Left renal pelvis (tissue), 4 donors: ENCODE measurements at places on chromosomes 5 and 9.

DNA sequence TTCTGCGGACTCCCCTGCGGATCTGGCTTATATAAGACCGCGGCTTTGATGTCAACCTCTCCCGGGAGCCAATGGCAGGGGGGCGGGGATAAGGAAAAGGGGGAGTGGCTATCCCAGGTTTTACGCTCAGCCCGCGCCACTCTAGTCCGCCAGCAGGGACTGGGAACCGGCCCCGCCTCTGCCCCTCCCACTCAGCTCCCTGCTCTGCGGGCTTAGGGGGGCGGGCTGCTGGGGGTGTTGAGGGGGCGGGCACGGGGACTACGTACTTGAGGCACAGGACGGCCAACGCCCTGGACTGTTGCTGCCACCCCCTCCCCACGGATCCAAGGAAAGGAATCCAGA is at the start of gene HAND1:
HAND1 (minus strand) TSS at position 4 of the 342 bp plus-strand sequence. CDS start 219 bp downstream, outside the sequence.
- DNase-seq, result no peak

DNA sequence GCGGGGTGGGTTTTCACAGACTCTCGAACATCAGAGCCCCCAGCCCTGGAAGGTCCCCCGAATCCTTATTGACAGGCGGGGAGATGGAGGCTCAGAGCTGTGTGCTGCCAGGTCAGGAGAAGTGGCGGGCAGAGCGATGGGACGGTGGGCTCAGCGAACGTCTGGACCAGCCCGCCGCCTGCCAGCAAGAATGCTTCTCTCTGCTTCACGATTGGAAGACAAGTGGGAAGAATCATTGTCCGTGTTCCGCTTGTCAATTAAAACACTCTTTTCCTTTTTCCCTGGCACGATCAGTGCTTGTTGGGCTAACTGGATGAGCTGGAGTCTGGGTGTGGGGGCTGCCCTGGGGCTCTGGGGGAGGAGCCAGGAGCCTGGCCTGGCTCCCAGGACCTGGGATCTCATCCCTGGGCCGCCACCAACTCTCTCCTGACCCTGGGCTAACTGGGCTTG is 1.6 kb downstream of the COL5A1 start:
- DNase-seq, result no peak

GRCh38 chr5:131270809-131271208 is 7.0 kb downstream of the CDC42SE2 start:
- no peak for DNase-seq

DNA sequence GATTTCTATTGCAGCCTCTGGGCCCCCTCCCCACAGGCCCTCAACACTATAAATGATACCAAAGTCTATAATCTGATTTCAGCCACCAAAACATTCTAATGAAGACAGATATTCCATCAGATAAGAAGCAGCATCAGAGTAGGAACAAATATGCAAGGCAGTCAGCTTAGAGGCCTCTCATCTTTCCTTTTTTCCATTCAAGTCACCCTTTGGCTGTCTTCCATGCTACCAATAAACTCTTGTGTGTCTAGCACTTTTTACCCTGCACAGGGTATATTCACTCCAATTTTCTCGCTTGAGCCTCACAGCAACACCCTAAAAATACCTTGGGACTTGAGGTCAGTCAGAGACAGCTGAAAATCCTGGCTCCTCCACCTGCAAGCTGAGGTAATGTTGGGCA is 193.7 kb downstream of the BRINP1 start:
- no peak for DNase-seq

DNA sequence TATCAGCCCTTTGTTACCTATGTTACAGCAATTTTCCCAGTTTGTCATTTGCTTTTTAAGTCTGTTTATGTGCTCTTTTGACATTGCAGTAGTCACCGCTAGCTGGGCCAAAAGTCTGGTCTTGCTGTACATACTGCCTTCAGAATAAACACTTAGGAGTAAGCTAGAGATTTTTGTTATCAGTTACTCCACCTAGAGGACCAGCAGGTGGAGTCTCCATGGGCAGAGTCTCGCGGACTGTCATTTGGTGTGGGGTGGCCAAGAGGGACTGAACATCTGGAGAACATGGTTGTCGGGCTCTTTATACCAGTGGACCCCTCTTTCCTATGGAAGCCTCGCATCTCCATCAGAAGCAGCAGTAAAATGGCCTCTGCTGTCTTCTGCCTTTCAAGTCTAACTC is 10.8 kb upstream of the MGAT1 start:
- no peak for DNase-seq

- no peak for DNase-seq
Measured at GRCh38 chr9:107546859-107547258, 57.3 kb upstream of the KLF4 start.

DNA sequence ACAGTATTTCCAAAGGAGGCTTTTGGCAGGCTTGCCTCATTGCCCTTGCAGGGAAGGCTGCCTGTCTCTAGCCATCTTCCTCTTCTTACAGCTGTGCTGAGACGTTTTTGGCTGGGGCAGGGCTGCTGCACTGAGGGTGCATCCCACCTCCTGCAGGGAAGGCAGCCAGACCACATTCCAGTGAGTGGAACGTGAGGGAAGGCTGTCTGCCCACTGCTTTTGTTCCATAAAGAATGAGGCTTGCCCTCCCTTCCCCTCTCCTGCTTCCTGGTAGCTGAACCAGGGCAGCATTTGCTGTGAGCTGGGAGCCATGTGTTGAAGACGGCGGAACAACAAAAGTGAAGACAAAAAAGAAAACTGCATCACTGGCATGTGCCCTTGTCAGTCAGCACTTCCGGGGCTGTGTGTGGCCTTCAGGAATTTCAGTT is 16.8 kb downstream of the MGAT1 start:
- no peak for DNase-seq

DNA sequence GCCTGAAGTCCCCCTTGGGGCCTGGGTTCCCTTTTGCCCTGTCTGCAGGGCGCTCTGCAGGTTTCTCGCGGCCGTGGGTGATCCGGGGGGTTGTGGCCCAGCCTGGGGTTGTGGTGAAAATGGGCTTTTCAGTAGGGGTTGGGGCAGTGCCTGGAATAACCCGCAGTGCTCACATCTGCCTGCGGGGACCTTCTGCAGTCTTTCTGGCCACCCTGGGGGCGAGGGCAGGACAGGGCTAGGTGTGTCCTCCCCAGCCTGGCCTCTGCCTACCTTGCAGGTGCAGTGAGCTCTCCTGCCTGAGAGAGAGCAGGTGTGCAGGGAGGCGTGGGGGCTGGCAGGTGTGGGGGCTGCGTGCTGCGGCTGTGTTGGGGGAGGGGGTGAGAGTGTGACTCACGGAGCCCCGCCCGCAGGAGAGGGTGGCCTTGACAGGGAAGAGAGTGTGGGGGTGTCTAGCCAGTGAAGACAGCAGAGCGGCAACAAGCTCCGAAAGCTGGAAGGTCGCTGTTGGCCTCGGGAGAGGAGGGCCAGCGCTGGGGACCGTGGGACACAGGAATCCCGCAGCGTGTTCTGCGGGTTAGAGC is 131.4 kb downstream of the MRPL36 start:
- no peak for DNase-seq

DNA sequence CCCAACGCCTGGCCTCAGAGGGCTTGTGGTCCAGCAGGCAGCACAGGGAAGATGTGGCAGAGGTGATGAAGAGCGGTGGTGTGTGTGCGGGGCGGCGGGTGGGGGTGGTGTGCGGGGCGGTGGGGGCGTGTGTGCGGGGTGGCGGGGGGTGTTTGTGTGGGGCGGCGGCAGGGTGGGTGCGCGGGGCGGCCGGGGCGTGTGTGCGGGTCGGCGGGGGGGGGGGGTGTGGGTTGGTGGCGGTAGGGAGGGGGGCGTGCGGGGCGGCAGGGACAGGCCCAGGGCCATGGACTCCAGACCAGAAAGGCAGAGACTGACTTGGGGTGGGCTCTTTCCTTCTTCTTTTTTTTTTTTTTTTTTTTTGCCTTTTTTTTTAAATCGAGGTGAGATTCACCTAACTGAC is 4.5 kb upstream of the NACC2 start:
- DNase-seq, result no peak

- no peak for DNase-seq
Measured at GRCh38 chr5:87233143-87233542, 34.5 kb upstream of the RASA1 start.

- no peak for DNase-seq
Measured at GRCh38 chr5:79728396-79728795, 38.8 kb downstream of the CMYA5 start.

DNA sequence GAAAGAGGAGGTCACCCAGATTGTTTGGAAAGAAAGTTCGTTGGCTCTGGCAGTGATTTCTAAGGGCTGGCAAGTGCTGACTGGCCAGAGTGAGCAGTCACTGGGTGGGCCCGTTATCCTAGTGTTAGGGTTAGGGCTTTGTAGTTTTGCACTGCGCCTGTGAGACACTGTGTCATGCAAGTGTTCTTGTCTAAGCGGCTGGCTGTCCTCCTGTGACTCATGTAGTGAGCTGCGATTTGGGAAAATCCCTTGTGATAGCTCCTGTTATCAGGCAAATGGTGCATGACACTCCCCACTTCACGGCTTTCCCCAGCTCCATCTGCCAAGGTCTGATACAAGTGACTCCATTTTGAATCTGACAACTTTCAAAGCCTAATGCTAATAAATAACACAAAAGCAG is 526.0 kb upstream of the ADAMTS16 start:
- no peak for DNase-seq

GRCh38 chr9:77907585-77907984 is 124.0 kb downstream of the GNAQ start:
- no peak for DNase-seq

- DNase-seq, result no peak
Measured at GRCh38 chr5:54520940-54521339, 3.4 kb downstream of the SNX18 start.

DNA sequence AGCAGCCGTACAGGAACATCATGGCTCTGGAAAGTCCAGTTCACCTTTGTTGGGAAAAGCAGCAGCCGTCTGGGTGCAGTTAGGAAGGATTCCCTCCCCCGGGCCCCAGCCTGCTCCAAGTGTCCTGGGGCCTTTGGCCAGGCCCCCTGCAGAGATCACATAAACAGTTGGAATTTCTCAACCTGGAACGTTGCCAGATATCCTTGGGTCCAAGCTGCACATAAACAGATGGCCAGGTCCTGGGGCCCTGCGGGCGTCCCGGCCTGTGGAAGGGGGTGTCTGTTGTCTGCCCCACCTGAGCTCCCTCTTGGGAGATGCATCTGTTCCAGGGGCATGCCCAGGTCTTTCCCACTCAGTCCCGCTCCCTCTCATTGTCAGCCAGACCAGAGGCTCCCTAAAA is 92.7 kb downstream of the COL5A1 start:
- DNase-seq, result peak; percentile 16

DNA sequence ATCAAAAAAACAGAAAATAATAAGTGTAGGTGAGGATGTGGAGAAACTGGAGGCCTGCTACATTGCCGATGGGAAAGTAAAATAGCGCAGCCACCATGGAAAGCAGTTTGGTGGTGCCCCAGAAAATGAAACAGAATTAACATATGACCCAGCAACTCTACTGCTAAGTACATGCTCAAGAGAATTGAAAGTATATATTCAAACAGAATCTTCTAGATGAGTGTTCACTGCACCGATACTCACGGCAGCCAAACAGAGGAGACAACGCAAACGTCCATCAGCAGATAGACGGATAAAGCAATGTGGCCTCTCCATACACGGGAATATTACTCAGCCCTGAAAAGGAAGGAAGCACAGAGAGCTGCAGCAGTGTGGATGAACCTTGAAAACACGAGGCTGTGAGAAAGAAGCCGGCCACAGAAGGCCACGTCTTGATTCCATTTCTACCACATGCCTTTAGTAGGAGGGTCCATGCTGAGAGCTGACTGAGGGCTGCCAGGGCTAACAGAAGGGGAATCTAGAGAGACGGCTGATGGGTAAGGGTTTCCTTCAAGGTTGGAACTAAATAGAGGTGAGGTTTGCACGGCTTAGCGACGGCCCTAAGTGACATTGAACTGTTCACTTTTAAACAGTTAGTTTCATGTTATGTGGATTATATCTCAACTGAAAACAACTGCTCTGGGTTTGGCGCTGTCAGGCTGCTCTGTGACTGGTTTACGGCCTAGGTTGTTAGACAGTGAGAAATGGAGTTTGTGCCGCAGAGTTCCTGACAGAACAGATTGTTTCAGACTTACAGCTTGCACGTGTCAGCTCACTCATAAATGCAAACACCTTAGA is 29.8 kb downstream of the AHRR start:
- DNase-seq, result no peak

GRCh38 chr5:98570010-98570409 is 203.5 kb upstream of the RGMB start:
- no peak for DNase-seq

DNA sequence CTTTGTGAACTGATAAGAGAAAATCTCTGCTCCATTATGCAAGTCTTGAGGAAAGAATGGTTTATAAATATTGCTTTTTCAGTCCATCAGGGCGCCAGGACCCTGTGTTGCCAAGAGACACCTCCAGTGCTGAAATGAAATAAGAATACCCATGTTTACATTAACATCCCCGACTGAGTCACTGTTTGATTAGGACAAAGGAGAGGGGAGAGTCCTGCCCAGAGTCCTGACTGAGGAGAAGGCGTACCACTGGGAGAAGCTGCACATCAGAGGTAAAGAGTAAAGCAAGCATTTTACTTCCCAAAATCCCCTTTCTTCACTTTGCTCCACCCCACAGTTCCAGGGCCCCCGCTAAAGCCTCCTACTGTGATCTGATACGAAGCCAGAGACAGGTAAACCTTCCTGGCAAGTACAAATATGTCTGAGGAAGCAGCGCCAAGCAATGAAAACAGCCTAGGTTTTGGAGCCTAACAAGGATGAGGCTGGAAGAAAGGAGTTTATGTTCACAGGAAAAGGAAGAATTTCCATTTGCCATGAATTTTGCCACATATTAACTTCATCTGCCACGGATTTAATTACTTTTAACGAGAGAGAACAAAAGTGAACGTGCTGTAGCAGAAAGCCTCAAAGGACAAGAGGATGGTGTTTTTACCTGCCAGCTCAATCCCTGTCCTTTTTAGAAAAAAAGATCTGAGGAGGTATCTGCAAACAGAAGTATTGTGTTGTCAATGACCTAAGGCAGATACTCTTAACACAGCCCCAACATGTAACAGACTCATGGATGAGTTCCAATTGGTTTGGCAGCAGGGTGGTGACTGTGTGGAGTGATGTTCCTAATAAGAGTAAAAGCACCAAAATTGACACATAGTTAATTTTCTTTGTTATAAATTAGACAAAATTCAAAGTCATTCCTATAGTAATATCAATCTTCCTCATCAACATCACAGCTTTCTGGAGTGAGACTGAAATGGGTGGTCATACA is 209.4 kb upstream of the TLE4 start:
- no peak for DNase-seq

- no peak for DNase-seq
Measured at GRCh38 chr5:150619359-150620230, 20.9 kb upstream of the SYNPO start.

GRCh38 chr9:76799473-76799872 is 35.2 kb downstream of the PCA3 start:
- no peak for DNase-seq

GRCh38 chr9:135547756-135548736 is 2.1 kb downstream of the OBP2A start:
- no peak for DNase-seq

DNA sequence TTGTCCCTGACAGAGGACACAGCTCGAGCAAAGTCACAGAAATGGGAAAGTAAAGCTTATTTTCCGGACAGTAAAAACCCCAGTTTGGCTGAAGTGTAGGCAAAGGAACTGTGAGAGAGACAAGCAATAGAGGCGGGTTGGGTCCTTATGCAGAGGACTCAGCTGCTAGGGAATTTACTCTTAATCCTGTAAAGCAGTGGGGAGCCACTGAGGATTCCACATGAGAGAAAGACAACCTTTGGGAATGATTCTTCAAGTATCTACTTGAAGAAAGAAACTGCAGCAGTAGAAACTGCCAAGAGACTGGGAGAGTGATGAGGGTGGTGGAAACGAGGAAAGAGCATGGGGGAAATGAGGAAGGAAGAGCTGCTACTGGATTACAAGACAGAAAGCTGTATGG is 20.2 kb downstream of the ASTN2 start:
- no peak for DNase-seq
